ENCODE measurements at places on chromosomes 2 and 18.

DNA sequence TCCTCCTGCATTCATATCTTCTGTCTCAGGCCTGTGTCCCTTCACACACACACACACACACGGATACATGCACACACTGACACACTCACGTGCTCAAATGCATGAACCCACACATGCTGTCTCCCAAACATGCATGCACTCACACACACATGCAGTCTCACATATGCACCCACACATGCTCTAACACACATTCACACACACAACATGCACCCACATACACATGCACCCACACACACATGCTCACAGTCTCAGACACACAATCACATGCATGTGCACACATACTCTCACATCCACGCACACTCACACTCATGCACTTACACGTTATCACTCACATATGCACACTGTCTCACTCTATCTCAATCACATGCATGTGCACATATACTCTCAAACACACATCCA, 1.9 kb upstream of the CD226 start:
- no peak for DNase-seq

DNA sequence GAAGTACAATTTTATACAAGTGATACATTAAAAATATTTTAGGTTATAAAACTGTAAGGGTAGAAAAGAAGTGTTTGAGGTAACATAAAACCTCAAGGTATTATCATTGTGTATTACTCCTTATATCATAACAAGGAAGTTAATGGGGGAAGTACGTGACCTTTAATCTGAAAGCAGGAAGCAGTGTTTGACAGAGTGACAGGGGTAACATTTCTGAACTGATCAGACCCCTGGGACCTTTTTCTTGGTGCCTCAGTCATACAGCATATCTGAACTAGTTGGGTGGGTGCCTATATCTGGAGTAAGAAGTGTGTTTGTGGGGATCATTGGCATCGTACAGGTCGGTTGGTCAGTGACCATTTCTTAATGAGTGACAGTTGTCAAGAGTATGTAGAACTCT, 43.0 kb downstream of the MALT1 start:
- no peak for DNase-seq

DNA sequence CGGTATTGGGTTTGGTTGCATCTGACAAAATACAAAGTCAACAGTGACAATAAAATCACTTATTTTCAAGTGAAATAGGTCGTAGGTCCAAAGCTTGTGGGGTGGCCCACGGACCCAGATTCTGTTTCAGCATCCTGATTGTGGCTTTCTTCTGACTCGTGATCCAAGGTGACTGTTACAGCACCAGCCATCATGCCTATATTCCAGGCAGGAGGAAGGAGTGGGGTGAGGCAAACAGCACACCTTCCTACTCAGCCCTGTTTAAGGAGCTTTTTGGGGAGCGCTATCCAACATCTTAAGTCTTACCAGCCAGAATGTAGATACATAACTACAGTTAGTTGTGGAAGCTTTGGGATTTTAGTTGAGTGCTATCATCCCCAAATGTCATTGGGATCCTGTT, 8.7 kb upstream of the SNORC start:
- DNase-seq, result no peak

DNA sequence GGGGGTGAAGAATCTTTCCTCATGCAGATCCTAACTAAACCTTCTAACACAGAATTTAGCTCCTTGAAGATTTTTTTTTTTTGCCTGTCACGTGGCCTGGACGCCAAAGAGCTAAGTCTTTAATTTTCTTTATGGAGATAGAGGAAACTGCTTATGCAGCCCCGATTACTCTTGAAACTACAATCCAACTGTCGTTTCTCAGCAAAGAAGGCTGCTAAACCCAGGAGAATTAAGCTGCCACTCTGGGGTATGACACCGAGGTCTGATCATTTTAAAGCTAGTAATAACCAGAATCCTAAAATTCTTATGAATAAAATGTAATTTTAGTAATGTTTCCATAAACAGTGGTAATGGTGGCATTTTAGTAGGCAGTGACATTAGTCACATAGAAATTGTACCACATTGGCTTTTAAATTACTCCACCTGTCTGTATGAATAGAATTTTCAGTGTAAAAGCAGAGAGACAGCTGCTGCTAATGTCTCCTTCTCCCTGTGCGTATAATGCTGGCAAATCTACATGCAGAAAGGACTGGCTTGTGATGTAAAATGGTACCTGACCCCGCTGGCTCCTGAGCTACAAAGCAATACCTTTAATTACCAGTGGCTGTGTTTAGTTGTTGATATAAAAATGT, 86.5 kb downstream of the MEIS1 start:
- DNase-seq, result no peak

DNA sequence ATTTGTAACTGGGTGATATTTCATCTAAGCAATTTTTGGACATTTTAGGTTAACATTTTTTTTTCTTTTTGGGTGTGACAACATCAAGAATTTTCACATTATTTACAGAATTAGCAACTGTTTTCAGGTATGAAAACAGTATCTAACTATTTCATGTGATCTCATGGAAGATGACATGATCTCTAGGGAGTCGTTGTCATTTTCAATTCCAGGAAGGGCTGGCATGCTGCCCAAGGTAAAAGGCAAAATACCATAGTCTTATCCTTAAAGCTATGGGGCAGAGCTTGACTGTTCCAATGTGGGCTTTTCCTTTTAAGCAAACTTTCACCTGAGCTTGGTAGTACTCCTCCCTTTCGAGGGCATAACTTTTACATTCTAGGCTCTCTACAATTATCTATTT, 443.7 kb downstream of the DSEL start:
- DNase-seq, result no peak

- DNase-seq, result no peak
These were observed 48.6 kb downstream of the SPATS2L start for GRCh38 chr2:200354833-200355751.

DNA sequence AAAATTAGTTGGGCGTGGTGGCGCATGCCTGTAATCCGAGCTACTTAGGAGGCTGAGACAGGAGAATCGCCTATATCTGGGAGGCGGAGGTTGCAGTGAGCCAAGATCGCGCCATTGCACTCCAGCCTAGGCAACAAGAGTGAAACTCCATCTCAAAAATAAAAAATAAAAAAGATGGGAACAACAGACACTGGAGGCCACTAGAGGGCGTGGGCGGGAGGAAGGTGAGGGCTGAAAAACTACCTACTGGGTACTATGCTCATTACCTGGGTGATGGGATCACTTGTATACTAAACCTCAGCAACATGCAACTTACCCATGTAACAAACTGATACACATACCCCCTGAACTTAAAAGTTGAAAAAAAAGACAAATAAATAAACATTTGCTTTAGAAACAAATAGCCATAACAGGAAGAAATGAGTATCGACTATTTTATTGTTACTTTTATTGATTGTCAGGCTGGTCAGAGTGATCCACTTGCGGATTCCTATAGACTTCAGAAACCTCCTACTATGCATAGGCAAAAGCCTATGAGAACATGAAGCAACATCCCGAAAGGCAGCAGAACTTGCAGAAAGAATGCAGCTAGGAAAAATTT, 61.0 kb downstream of the TMEM163 start:
- DNase-seq, result no peak

DNA sequence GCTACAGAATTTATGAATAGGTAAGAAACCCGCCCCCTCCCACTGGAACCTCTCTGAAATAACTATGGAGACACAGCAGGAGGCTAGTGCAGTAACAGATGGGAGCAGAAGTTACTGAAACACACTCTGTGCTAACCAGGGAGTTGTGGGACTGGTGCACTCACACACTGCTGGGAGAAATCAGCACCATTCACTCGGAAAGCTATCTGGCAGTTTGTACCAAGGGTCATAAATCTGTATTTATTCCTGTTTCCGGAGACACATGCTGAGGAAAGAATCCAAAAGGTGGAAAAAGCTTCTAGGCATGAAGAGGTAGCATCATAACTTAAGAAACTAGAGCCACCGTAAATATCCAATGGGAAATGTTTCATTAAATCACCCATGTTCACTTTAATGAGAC, 39.9 kb downstream of the TGFA start:
- DNase-seq, result no peak

DNA sequence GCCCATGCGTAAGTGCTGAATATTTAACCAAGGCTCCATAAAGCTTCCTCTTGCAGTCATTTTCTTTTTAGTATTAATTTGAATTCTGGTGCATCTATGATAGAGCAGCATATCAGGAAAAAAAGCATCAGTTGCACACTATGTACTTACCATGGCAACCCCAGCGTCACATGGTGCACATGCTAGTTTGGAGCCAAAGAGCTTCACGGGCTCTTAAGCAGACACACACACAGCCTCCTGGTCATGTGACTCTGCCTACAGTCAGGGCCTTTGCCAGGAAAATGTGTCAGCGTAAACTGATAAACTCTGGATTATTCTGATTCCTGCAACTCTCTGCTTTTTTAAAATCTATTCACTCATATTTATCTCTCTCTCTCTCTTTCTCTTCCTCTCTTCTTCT, 30.2 kb downstream of the NYAP2 start:
- DNase-seq, result no peak

- DNase-seq, result no peak
These were observed 187.8 kb upstream of the COL3A1 start for GRCh38 chr2:188786368-188786841.

Data from activated T-cell treated with anti-CD3 and anti-CD28 coated beads for 1 hour (primary cell).